ENCODE measurements at places on chromosomes 2 and 18.

GRCh38 chr2:25917832-25918231 lies 39.5 kb upstream of the ASXL2 start:
- no peak for DNase-seq

GRCh38 chr2:188349019-188349418 lies 57.3 kb downstream of the GULP1 start:
- no peak for DNase-seq

DNA sequence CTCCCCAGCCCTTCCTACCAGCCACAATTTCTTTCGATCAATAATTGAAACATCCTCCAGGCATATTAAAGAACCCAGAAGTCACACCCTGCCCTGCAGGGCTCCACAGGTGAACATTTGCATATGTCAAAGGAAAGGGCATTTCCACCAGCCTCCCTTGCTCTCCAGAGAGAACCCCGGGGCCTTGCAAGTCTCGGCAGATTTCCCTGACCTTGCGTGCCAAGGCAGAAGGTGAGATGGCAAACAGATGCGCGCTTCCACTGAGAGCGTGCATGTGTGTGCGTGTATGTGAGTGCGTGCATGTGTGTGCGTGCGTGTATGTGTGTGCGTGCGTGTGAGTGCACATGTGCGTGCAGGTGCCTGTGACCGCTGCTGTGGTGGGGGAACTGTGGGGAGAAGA lies 120.3 kb downstream of the INO80D start:
- no peak for DNase-seq

DNA sequence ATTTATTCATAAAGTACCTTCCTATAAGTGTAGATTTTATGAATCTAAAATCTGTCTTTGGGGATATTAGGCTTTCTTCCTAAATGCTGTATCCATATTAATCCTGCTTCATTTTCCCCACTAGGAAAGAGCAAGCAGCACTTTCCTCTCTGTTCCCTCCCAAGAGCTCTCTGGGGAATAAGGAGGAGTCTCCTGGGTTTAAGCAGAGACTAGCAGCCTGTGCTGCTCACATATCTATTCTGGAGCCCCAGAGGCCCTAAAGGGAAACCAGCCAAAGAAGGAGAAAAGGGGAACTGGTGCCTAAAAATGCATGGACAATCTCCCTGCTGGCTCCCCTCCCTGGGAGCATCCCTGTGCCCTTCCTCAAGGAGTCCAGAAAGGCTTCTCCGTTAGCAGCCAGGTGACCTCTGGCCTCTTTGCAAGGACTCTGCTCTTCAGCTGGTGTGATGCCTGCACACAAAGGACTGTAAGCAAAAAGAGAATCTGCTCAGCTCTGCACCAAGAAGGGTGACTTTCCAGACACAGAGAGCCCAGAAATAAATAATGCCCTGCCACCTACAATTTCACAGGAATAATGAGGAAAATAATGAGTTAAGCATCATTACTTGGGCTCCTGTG lies 270.6 kb downstream of the SS18 start:
- no peak for DNase-seq

DNA sequence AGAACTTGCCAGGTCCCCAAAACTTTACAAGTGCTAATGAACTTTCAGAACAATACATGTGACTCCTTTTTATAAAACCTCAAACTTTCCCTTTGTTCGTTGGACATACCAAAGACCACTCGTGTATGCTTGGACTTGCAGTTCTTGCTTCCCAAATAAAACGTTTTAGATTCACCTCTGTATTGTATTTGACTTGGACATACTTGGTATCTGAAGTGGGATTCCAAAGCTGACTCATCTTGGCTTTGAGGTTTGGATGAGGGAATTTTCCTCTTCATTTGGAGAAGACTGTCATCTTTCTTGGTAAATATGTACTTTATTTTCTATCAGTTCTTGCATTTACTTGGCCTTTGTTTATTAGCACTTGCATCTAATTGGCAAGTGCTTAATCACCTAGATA lies 8.0 kb upstream of the CYB5A start:
- no peak for DNase-seq

- no peak for DNase-seq
These were observed 25.3 kb downstream of the SLC16A14 start for GRCh38 chr2:230043461-230043860.

DNA sequence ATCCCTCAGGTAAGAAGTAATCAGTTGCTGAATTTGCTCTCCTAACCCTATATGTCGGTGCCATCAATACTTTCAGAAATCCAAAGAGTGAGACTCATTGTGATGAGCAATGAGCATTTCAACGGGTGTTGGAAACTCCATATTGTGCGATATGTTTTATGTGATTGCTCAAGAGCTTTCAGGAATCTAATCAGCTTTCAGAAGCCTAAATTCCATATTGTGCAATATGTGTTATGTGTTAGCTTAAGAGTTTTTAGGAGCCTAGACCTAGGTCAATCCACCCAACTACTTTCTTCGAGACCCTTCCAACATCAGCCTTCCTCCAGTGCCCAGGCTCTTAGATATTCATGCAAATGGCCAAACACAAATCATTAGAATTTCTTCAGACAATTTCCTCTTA lies 277.3 kb downstream of the DSC3 start:
- no peak for DNase-seq

GRCh38 chr2:156456616-156457015 lies 20.4 kb downstream of the GPD2 start:
- DNase-seq = no peak

- DNase-seq = no peak
These were observed 652.6 kb downstream of the BCL11A start for GRCh38 chr2:59900728-59901452.

DNA sequence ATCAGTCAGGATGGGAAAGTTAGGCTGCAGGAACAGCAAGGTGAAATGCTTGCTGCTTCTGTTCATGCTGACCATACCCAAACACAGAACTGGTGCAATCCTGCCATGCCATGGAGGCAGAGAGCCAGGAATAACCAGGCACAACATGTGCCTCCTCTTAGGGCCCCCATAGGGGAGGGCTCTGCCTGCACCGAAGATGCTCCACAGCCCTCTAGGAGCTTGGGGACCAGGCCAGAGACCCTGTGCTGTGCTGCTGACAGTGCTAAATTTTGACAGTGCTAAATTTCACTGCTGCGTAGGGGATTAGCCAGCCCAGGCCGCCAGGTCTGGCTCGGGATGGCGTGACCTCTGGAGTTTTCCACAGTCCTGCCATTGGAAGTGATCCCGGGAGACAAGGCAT lies 173.3 kb downstream of the SH3RF3 start:
- DNase-seq = no peak

Measured in NCI-H1105 (cell line).